ENCODE measurements at places on chromosomes 2 and 18.

DNA sequence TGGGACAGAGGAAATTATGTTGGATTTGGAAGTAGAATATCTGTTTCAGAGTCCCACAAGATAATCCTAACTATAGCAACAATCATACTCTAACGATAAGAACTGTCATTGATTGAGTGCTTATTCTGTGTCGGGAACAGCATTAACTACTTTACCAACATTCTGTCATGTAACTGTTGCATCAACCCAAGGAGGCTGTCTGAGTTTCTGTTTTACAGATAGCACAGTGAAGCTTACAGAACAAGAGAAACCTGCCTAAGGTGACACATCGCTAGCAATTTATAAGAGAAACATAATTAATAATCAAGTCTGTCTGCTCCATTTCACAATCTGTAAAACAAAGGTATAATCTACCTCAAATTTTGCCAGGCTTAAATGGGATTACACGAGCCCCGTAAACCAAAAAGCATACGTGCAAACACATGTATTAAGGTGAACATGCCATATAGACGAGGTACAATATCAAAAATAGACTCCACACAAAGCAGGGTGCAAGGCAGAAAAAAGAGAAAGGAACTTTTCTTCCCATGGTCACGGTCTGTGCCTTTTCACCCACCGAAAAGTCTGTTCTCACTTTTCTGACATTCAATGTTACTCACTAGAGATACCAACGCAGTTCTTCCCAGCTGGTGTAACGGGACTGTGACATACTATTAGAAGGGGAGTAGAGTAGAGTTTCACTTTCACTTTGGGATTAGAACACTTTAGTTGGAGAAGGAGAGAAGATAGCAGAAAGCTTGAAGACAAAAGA lies 37.2 kb upstream of the SLC8A1 start:
- no peak for DNase-seq

- peak; percentile 82 for DNase-seq
Observed at GRCh38 chr2:100207411-100207885, 65.1 kb upstream of the AFF3 start.

GRCh38 chr18:48855422-48856377 lies 95.1 kb downstream of the SMAD7 start:
- DNase-seq, result no peak

GRCh38 chr2:70985283-70985688 lies 6.9 kb downstream of the ANKRD53 start:
- no peak for DNase-seq

- DNase-seq, result peak; percentile 3
Observed at GRCh38 chr2:232835687-232836208, 34.3 kb upstream of the SNORC start.

DNA sequence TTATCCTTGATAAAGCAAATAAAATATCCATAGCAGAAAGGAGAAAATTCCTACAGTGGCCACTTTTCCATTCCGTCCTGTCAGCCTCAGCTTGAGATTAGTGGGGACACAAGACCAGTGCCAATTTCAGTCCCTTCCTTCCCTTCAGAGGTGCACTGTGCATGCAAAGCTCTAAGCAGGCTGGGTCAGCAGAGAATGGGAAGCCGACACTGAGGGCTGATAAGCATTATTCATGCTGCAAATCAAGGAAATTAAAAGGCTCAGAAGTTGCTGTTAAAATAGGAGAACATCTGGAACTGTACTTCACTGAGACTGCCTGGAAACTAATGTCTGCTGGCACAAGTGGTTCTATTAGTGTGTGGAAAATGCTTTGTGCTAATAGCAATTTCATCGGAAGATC lies 534.3 kb downstream of the ADCYAP1 start:
- DNase-seq, result no peak
